ENCODE measurements at places on chromosomes 11 and 22. TPM values are rescaled to one million over a fixed set of nuclear protein-coding genes. Genes with fewer than 3 reads are reported as not detected.

DNA sequence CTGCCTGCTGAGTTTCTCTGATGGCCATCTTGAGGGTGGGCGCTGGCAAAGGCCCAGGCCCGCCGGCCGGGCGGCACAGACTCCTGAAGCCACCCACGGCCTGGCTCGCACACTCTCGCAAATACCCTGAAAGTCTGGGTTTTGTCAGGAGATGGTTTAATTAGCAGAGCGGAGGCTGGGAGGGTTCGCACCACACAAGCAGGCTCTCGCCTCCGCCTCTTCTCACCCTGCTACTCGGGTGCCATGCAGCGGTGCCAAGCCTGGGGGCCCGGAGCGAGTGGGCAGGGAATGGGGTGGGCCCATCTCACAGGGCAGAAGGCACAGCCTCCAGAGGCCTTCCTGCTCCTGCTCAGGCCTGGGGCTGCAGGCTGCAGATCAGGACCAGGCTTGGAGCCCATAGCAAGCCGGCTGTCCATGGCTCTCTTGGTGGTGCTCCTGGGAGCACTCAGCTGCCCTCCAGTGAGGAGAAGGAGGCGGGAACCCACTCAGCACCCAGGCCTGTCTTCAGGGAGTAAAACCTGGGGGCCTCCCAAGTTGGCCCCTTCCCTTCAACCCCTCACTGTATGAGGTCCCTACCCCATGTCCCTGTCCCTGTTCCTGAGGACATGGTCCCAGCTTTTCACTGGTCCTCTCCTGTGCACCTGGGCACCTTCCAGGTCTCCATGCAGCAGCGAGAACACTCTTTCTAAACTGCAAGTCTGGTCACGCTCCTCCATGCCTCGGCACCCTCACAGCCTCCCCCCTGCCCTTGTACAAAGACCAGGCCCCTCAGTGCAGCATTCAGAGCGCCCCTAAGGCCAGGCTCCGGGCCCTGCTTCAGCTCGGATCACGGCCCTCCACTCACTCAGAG, 62.0 kb downstream of the FLRT1 start:
- no peak for DNase-seq
- no peak overlapping the region for H3K27ac ChIP-seq
- peaks cover 49% of the 10 kb centered on the region for H3K4me1 ChIP-seq
- H3K27me3 ChIP-seq: peaks cover 19% of the 10 kb centered on the region
- H3K4me3 ChIP-seq: no peak overlapping the region

GRCh38 chr11:27075192-27075591, 34.6 kb downstream of the BBOX1 start:
- no peaks in the 10 kb centered on the region for H3K27me3 ChIP-seq
- no peaks in the 10 kb centered on the region for H3K36me3 ChIP-seq

- H3K27me3 ChIP-seq: no peaks in the 10 kb centered on the region
- no peak overlapping the region for H3K4me3 ChIP-seq
- no peaks in the 10 kb centered on the region for H3K36me3 ChIP-seq
- no peak overlapping the region for H3K27ac ChIP-seq
- DNase-seq: no peak
Measured at GRCh38 chr11:44936951-44937543, 13.6 kb downstream of the TP53I11 start.

GRCh38 chr22:45857519-45857918, 119.4 kb downstream of the WNT7B start:
- no peaks in the 10 kb centered on the region for H3K4me1 ChIP-seq
- DNase-seq: no peak
- no peak overlapping the region for H3K27ac ChIP-seq
- H3K27me3 ChIP-seq: no peaks in the 10 kb centered on the region
- H3K4me3 ChIP-seq: no peak overlapping the region
- peaks cover 8% of the 10 kb centered on the region for H3K36me3 ChIP-seq

DNA sequence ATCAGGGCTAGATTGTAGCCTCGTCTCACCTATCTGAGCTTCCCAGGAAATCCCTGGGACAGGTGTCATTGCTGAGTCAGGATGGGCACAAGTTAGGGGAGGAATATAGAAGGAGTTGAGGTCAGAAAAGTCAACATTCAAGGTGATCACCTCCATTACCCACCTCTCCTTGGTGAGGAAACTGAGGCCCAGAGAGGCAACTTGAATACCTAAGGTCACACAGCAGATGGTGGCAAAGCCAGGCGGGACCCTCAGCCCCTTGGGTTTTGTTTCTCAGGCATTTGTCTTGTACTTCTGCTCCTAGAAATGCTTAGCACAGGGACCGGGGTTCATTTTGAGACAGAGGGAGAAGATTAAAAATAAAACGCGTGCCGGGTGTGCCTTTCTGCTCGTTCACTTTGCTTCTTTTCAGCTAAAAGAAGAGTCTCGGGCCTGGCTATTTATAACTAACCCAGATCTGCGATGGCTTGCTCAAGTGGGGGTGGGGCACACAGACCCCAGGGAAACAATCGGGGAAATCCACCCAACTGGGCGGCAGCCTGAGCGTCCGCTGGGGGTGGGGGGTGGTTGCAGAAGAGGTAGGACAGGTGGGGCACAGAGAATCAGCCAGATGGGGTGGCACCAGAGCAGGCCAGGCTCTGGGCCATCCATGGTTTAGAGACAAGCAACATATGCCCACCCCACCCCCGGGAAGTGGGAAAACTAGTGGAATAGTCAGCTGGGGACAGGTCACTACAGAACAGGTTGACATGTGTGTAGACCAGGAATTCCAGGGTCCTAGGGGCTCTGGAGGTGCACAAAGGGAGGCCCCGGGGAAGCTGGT, 3.9 kb upstream of the GNAZ start:
- H3K36me3 ChIP-seq: no peaks in the 10 kb centered on the region
- H3K4me1 ChIP-seq: peaks cover 2% of the 10 kb centered on the region
- DNase-seq: no peak
- no peak overlapping the region for H3K4me3 ChIP-seq
- H3K27me3 ChIP-seq: peaks cover 28% of the 10 kb centered on the region
- H3K27ac ChIP-seq: no peak overlapping the region

GRCh38 chr11:9047964-9048523, 43.4 kb downstream of the SCUBE2 start:
- peaks cover 32% of the 10 kb centered on the region for H3K4me1 ChIP-seq
- no peak overlapping the region for H3K4me3 ChIP-seq
- DNase-seq: peak; percentile 31
- no peak overlapping the region for H3K27ac ChIP-seq
- no peaks in the 10 kb centered on the region for H3K36me3 ChIP-seq

- H3K27ac ChIP-seq: no peak overlapping the region
- peak; percentile 52 for DNase-seq
- peaks cover 4% of the 10 kb centered on the region for H3K36me3 ChIP-seq
- H3K27me3 ChIP-seq: no peaks in the 10 kb centered on the region
- H3K4me3 ChIP-seq: peak overlapping the region; percentile 74
Measured at GRCh38 chr11:65116370-65117205, 913 bp downstream of the ZNHIT2 start.

DNA sequence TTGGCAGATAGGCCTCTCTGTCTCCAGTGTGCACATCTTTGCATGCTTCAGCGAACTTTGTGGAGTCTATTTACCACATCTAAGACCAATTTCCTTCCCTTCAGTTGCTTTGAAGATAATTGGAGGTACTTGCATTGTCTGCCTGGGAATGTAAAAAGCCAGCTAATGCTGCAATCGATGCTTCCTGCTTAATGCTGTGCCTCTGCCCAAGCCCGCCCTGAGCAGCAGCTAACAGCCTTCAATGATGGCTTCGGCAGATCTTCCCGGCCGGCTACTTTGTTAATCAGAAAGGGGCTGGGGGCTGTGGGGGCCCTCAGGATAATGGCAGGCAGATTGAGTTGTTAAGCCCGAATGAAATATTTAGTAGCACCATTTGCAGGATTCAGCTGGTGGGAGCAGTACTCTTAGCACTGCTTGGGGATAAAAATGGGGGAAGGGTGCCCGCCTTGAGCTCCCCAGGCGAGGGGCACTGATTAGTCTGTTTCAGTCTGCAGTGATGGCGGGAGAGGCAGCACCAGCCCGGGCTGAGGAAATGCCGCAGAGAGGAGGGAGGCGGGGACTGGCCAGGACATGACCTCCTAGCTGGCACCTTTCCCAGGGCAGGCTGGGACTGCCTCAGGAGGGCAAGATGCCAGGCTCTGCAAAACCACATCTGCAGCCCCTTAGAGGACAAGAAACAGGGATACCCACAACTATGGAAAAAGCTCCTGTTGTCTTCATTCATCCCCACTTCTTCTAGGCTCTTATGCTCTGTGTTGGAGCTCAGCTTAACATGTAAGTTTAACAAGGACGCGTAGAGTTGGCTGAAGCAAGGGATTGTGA, 460.0 kb downstream of the BUD13 start:
- H3K4me1 ChIP-seq: peaks cover 18% of the 10 kb centered on the region
- no peaks in the 10 kb centered on the region for H3K27me3 ChIP-seq
- DNase-seq: peak; percentile 42

The CHRM4 gene
- total RNA-seq: not detected
